ENCODE measurements at places on chromosomes 12 and 14.

DNA sequence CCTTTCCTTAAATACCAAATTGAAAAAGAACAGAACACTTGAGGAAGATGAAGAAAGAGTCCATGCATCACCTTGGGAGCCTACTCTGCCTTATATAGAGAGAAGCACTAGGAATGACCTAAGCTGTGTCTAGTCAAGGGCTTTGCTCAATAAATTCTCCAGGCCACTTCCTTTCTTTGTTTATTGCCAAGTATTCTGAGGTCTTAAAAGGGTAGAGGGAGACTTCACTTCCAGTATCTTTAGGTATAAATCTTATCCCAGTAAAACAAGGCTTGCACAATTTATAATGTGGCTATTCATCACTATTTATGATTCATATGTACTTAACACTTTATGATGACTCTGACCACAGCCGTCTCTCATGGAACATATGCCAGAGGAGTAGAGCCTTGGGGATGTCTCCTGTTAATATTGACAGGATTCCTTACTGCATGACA lies 85.1 kb upstream of the ARHGAP5 start:
- DNase-seq: no peak

DNA sequence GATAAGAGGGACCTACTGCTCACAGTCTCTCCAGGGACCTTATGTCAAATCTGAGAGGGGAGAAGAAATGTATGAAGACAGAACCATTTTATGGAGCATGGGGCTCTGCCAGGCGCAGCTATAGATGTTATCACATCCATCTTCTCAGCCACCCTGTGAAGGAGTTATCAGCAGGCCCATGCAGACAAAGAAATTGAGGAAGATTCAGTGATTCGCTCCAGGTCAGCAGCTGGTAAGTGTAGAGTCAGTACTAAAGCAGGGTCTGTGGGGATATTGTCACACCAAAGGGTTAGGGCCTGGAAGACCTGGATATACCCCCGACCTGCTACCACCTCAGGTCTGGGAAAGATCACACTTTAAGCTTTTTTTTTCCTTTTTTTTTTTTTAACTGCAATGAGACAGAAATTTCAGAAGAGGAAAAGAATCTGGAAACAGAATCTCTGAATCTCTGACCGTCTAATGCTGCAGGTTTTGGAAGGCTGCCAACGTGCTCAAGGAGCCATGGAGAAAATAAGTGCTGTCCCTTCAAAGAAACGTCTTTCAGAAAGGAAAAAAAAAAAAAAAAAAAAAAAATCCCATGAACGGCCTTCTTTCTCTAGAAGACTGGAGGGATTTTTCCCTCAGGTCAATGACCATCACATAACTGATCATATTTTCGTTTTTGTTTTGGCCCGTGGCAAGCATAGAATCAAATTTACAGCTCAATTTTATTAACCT lies 73.3 kb upstream of the PLEKHG7 start:
- DNase-seq: no peak

DNA sequence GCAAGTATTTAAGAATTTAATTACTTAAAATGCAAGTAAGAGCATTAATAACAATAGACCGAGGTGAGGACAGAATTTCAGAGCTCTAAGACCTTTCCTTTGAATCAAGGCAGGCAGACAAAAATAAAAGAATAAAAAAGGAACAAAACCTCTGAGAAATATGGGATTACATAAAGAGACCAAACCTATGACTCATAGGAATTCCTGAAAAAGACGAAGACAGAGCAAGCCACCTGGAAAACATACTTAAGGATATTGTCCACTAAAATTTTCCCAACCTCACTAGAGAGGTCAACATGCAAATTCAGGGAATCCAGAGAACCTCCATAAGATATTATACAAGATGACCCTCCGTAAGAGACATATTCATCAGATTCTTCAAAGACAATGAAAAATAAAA lies 325.1 kb downstream of the AEBP2 start:
- DNase-seq: no peak

DNA sequence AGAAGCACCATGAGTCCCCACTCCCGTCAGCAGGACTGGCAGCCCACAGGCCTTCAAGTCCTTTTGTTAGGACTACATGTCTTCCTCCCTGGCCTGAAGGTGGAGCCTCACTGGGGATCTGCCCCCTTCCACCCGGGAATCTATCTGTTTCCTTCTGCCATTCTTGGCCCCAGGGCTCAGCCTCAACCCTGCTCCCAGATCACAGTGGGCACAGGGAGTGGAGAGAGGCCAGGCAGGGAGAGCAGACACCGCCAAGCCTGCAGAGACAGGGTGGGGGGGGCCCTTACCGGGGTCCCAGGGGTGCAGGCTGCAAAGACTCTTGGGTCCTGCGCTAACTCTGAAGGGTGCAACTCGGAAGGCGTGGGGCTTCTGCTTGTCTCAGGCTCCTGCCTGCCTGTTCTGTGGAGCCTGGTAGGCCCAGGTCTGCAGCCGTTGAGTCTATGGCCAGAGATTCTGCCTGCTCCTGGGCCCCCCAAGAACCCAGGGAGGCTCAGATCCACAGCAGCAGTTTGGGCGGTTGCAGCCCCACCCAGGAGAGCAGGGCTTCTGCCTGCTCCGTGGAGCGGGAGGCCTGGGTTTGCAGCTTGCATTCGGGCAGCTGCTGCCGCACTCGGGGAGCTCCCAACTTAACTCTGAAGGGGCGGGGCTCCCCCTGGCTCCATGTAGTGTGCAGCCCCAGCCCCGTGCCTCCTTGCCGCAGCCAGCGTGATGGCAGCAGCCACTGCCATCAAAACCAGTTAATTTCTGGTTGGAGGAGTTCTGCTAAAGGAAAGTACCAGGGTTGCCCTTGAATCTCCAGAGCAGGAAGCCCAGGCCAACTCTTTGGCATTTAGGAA lies 21.7 kb upstream of the PLBD1 start:
- no peak for DNase-seq

- no peak for DNase-seq
Measured at GRCh38 chr12:89566615-89567014, 40.8 kb upstream of the POC1B start.

DNA sequence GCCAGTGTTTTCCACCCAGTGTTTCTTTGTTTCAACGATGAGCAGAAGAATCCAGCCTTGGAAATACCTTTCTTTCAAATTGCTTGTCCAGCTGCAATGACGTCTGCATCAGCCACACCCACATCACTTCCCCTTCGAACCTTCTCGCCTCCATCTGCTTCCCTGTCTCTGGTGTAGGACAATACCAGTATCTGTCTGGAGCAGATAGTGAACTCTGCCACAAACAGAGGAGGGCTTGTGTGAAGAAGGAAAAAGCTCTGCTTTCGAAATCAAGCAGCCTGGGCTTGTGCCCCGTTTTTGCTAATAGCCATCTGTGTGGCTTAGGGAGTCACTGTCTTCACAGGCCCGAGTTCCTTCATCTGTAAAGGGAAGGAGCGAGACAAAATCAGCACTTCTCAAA lies 415.4 kb downstream of the ZFP36L1 start:
- no peak for DNase-seq

- no peak for DNase-seq
Measured at GRCh38 chr12:6452944-6453630, 1.2 kb downstream of the TAPBPL start.

- no peak for DNase-seq
Measured at GRCh38 chr14:95816539-95816938, 60.1 kb upstream of the TUNAR start.

DNA sequence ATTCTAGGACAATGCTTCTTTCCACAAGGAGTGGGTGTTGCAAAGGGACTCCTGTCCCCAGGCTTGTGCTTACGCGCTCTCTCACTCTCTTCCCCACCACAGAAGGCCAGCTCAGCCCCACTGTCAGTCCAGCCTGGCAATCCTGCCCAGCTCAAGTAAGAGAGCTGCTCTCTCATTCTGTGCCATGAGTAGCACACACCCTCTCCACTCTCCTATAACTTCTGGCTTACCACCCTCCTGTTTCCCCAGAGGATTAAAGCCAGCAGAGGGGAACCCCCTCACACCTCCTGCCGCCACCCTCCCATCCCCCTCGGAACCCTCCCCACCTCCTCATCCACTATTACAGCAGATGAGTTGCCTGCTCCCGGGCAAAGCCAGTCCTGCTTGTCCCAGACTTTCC lies 17.1 kb downstream of the NCKAP5L start:
- no peak for DNase-seq

DNA sequence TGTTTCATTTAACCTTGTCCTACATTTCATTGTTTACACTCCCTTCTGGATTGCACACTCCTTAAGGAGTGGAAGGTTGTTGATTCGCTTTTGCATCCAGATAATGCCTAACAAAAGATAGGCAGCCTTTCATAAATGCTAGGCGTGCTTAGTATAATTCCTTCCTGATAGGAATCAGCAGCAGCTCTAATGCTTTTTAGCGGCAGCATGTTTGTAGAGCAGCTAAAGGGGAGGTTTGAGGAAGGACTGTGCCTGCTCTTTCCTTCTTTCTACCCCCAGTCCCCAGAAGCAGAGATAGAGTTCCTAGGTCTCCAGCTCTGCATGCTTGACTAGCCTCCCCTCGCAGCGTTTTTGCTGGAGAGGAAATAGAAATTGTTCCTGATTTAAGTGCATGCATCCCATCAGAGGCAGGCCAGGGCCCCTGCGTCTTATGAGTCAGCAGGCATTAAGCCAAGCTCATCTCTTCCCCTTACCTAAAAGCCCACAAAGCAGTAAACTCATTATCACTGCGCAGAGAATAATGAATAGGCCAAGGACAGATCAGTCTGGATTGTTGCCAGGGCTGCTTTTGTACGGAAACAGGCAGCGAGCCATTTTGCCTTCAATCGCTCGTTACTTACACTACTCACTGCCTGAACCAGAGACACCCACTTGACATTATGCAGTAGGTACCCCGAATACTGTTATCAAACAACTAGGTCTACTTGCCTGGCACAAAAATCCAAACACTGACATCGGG lies 14.0 kb upstream of the TBPL2 start:
- no peak for DNase-seq

DNA sequence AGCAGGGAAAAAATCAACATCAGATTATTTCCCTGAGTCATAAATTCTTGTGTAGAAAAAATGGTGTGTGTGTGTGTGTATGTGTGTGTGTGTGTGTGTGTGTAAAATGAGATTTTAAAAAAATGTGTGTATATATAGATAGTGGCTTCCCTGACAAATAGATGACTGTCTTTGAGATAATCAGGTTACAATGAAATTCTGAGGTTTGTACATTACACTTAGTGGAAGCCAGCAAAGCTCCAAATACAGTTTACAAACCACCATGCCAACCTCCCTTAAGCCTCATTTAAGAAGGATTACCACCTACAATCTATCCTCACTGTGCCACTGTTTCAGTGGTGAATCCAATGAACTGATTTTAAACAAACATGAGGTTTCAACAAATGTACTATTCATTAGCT lies 93.8 kb downstream of the MED13L start:
- no peak for DNase-seq

- no peak for DNase-seq
Measured at GRCh38 chr12:6362403-6362802, 13.0 kb downstream of the SCNN1A start.

DNA sequence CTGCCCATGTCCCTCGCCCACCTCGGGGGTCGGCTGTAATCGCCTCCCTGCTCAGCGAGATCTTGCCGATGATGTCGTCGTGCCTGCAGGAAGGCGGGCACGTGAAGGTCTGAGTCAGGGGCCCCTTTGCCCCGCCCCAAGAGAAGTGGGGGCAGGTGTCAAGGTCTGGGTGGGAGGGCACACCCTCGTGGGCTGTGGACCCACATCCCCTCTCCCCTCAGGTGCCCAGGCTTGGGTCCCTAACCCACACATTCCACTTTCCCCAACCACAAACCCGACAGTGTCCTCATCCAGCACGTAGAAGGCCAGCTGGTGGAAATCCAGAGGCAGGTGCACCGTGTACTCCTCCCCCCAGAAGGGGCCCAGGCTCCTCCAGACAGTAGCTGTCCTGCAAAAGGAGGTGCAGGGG lies 7.8 kb downstream of the RASAL1 start:
- no peak for DNase-seq

DNA sequence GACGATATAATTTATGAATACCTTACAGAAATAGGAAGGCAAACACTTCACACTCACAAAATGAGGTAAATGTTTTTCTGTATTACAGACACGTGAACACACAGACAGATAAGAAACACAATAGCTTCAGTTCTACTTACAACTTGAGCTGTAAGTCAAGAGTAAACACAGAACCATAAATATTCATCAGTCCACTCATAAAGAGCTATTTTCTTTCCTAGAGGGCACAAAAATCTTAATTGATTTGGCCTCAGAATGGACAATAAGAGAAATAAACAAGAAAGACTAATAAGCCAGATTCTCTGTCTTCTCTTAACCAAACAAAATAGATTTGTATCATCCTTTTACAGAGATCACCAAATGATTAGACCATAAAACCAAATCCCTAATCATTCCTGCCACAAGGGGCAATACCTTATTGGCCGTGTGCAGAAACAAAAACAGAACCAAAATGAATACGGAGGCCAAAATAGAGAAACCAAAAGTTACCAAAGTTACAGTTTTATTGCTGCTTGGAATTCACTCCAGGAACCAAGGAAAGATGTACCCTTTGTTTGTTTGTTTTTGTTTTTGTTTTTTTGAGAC lies 38.1 kb upstream of the GARIN2 start:
- DNase-seq: no peak

DNA sequence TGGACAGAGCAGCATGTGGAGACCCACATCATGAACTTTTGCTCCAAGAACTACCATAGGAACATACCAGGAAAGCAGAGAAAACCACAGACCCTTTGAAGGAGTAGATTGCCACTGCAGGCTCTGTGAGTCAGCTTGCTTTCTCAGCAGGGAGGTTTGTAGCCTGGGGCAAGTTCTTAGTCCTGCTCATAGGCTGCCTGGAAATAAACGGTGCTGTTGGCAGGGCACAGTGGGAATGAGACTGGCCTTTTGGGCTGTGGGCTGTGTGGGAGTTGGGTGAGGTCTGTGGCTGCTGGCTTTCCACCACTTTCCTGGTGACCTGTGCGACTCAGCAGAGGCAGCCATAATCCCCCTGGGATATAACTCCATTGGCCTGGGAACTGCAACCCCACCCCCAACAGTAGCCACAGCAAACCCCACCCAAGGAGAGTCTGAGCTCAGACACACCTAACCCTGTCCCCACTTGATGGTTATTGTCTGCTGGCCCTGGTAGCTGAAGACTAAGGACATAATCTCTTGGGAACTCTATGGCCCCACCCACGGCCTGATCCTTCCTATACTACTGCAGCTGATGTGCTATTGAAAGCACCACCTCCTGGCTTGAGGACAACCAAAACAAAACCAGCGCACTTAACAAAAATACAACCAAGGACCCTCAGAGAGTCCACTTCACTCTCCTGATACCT lies 192.1 kb upstream of the GARIN6 start:
- no peak for DNase-seq

- no peak for DNase-seq
Measured at GRCh38 chr12:56995201-56995929, 11.0 kb downstream of the ZBTB39 start.

DNA sequence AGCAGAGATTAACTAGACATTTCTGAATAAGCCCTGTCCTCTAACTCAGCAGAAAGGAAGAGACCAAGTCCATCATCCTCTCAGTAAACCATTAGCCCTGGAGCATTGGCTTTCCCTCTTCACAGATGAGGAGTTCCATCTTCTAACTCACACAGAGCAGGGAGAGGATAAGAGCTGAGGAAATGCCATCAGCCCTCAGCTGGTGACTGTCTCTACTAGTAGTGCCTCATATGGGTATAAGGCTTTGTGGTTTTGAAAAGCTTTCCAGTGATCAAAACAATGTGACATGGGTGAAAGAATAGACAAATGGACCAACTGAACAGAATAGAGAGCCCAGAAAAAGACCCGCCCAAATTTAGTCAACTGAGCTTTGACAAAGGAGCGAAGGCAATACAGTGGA lies 197.2 kb upstream of the NUDT4 start:
- no peak for DNase-seq

Data from T-helper 17 cell (primary cell).